Peyer's patch (tissue), 4 donors: ENCODE measurements at places on chromosomes 16 and 17. TPM values are rescaled to one million over a fixed set of nuclear protein-coding genes. Genes with fewer than 3 reads are reported as not detected.
A peak's percentile ranks its signal among the peaks of the same experiment; 100 is the strongest.

ZG16 gene
- total RNA-seq: 214 TPM

- peaks cover 6% of the 10 kb centered on the region for H3K4me1 ChIP-seq
- no peak for DNase-seq
- H3K27ac ChIP-seq: peak overlapping the region; percentile 43
- no peak overlapping the region for H3K4me3 ChIP-seq
- H3K27me3 ChIP-seq: no peaks in the 10 kb centered on the region
Observed at GRCh38 chr17:80792373-80792781, 199.3 kb upstream of the CHMP6 start.

ITGAX gene
- total RNA-seq: 2.5 TPM

- no peaks in the 10 kb centered on the region for H3K4me1 ChIP-seq
- no peak overlapping the region for H3K4me3 ChIP-seq
- H3K27ac ChIP-seq: no peak overlapping the region
- no peaks in the 10 kb centered on the region for H3K27me3 ChIP-seq
Observed at GRCh38 chr17:49585422-49586027, 9.9 kb downstream of the NXPH3 start.

DNA sequence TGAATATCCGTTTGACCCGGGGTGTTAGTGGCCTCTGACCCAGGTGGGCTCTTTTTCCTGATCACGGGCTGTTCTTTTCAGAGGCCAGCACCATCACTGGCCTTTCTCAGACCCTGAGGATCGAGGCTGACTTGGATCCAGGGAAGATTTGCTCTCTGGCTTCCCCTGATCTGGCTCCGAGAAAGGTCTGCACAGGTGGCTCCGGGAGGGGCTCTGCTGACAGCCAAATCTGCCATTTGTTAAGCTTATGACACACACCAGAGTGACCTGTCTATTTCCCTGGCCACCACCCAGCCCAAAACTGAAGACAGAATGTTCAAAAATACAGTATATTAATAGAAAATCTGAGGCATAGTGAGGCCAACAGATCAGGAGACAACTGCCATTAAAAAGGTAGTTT is 221.8 kb upstream of the TNRC6C start:
- H3K27me3 ChIP-seq: no peaks in the 10 kb centered on the region
- peak overlapping the region; percentile 75 for H3K27ac ChIP-seq
- no peak for DNase-seq
- H3K4me1 ChIP-seq: no peaks in the 10 kb centered on the region
- H3K36me3 ChIP-seq: no peaks in the 10 kb centered on the region
- no peak overlapping the region for H3K4me3 ChIP-seq

DNA sequence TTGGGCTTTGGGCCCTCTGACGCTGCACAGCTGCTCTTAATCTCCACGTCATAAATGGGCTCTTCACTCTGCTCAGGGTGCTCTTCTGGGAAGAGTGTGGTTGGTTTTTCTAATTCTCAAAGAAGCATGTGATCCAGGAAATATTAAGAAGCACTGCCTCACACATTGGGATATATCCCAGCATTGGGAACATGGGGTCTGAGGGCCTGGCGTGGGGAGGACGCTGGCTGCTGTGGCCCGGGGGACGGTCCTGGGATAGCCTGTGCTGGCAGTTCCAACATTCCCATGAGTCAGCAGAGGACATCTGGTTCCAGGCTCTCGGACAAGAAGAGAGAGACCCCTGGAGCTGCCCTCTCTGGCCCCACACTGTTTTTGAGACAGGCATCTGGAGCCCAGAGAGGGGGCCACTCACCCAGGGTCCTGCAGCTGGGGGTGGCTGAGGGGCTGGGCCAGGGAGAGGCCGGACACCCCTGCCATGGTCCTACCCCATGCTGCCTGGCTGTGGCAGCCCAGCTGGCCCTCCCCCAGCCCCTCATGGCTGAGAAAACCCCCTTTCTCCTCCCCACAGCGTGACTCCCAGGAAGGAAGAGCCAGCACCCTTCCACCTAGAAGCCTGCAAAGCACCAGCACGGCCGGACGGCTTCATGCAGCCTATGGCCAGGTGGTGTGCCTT is 58.8 kb downstream of the NT5M start:
- no peak overlapping the region for H3K4me3 ChIP-seq
- no peak overlapping the region for H3K27ac ChIP-seq
